ENCODE measurements at places on chromosomes 6 and 20. TPM values are rescaled to one million over a fixed set of nuclear protein-coding genes. Genes with fewer than 3 reads are reported as not detected.

Gene KCNK16
- total RNA-seq: not detected

Gene BPIFB2
- not detected for total RNA-seq

Gene CTCFL
- not detected for total RNA-seq

Gene ADAM33
- 37.2 TPM for total RNA-seq

Gene HSF2
- total RNA-seq: 31.5 TPM

Gene SDCBP2
- 2.1 TPM for total RNA-seq

Gene PRSS35
- total RNA-seq: 6.8 TPM

- no peak for DNase-seq
Measured at GRCh38 chr6:46706464-46706863, 18.8 kb downstream of the TDRD6 start.

GRCh38 chr20:19344341-19344740 is 131.9 kb downstream of the SLC24A3 start:
- DNase-seq: no peak

DNA sequence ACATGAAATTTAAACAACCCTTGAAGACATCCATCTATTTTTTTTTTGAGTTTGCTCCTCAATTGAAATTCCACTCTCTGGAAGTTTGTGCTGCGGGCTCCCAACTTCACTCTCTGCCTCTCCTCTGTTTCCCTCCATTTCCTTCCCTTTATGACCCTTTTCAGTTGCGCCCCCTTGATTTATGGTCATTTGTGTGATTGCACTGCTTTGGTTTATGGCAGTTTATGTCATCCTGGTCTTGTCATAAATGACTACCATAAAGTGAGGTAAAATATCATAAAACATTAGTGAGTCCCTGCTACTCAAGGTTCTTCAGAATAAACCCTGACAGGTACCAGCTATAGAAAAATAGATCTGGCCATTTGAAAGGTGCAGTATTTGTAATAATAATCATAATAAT is 348.3 kb upstream of the ZFP64 start:
- DNase-seq: no peak

- DNase-seq: no peak
Measured at GRCh38 chr6:89270951-89271721, 44.0 kb downstream of the GABRR2 start.

DNA sequence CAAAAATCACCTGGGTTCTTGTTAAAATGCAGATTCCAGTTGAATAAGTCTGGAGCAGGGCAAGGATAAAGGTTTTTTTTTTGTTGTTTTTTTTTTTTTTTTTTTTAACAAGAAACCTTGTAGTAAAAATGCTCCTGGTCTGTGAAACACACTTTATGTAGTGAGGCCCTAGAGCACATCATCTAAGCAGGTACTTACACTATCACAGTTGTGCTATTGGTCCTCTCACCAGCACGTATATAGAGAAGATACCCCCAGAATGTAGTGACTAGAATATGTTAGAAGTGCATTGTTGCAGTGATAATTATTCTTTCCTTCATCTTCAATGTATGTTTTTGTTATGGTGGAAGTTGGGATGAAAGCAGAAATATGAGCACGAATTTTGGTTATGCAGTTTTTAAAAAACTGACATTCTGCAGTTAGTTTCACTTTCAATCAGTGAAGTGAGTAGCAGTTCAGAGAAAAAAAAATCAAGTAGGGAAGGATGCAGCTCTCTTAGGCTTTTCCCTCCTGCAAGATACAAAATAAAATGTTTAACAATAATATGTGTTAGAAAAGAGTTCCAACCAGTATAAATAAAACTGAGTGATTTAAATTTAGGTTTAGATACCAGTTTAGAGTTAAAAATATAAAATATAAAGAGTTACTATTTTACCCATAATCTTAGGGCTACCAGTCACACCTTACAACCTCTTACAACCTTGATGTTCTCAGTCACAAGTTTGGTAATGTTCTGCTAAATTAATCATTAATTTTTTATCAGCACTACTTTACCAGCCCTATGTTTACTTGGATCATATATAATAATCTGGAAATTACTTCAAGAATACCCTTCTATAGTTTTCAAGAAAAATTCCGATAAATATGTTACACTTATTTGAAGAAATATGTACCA is 9.2 kb upstream of the DEFB113 start:
- no peak for DNase-seq

GRCh38 chr6:30782425-30783014 is 38.2 kb upstream of the IER3 start:
- peak; percentile 75 for DNase-seq

DNA sequence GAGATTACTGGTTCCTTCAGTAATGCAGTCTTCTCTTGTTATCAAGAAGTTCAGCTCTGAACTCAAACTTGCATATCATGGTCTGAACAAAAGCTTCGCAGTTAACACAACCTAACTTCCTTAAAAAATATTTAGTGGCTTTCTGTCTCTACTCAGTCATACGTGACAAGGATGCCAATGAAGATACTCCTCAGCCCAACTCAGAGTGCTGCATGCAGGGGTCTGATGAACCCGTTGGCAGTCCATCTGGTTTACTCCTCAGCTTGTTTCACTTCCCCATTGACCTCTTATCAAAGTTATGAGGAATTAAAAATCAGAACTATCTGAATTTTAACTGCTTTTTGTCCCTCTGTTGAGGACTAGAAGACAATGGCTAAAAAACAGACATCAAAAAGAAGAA is 56.6 kb upstream of the RIN2 start:
- no peak for DNase-seq

GRCh38 chr20:62885896-62886708 is 24.5 kb upstream of the TCFL5 start:
- DNase-seq: no peak

DNA sequence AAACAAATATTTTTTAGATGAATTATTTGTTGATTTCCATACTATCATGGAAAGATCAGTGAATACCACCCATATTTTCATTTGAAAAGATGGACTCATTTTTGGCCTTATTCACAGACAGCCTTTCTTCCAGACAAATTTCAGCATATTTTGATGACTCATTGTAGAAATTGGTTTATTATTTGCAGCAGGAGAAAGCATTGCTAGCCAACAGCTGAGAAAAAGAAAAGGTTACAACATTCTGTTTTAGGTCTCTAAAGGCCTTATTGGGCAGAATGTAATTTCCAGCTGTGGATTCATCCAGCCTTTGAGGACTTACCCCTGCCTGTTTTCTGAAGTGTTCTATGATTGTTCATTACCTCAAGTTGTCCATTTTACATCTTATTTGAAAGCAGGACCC is 201.9 kb downstream of the PLCB4 start:
- peak; percentile 91 for DNase-seq

GRCh38 chr20:57548177-57549058 is 12.5 kb upstream of the PCK1 start:
- DNase-seq: no peak
